GM04503 (cell line): ENCODE measurements at places on chromosomes 1 and 21.
A peak's percentile ranks its signal among the peaks of the same experiment; 100 is the strongest.

- DNase-seq, result no peak
These were observed 1.6 kb downstream of the ABCA4 start for GRCh38 chr1:94119306-94119705.

DNA sequence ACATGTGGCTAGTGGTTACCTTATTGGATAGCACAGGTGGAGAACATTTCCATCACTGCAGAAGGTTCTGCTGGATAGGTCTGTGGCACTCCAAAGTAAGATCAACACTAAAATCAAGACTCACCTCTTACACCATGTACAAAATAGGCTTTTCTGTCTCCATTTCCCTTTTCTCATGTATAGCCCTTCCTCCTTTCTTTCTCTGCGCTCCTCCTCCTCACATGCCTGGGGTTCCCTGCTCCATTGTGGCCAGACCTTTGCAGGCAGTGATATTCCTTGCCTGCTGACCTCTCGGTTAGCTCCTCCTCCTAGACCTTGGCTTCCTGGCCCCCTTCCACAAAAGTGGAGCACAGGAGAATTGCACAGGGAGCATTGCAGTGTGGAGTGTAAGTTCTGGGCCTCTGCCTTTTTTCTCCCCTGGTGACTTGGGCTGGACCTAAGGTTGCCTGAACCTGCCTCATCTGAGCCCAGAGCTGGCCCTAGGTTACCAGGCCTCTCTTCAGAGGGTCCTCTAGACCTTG, 33.2 kb upstream of the RBM15 start:
- no peak for DNase-seq

DNA sequence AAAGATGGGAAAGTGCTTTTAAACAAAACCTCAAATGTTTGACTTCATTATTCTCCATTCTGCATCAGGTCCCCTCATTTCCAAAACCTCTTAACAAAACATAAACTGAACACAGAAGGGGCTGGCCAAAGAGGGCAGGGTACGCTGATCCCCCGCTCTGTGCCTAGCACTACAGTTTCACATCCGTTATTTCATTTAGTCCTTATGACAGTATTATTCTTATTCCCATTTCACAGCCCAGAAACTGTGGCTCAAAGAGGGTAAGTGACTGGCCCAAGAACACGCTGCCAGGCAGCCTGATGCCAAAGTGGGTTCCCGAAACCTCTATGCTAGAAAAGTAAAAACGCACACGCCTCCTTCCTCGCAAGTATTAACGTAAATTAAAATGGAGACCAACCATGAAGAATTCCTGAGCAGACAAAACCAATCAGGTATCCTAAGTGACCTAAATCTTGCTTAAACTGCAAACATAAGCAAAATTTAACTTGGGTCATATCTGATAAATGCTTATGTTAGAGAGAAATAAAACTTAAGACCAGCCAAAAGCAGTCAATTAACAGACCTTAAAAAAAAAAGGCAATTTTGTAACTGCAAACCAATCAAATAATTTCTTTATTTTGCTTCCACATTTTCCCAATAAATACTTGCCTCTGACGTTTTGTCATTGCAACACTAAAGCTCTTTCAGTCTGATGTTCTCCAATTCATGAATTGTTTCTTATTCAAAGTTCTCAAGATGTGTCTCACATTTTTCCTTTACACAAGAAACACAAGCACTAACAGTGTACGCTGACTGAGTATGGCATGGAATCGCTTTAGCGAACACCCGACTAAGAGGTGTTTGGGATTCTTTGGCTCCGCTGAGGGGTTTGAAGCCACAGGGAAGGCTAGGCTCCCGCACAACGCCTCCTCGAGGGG, 653 bp downstream of the CASP9 start:
- no peak for DNase-seq

- DNase-seq, result no peak
These were observed 20.1 kb upstream of the DONSON start for GRCh38 chr21:33608559-33608958.

DNA sequence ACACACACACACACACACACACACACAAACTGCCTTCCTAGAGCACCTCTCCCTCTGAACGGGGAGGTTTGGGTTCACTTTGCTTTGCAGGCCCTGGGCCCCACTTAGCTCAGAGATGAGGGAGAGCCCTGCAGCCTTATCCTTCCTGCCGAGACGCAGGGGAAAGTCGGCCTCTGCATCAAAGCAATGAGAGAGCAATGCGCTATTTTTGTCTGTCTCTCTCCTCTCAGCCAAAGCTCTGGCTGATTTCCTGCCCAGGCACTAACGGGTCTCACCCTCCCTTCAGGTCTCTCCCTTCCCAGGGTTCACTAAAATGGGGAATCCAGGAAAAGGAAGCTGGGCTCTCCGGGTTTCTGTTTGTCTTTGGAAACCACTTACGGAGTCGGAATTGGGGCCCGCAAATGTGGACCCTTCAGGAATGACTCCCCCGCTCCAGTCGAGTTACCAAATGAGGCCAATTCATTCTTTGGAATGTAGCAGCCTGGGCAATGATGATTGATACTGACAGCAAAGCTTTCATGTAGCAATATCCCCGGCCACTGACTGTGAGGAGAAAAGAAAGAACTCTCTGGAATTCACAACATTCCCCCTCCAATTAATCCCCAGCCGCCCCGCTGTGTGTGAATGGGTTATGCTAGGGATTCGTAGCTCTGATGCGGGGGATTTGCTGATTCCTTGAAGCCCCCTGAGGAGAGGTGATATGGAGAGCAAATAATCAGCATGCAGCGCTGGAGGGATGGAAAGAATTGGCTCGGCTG, 61.5 kb upstream of the WLS start:
- no peak for DNase-seq

- DNase-seq, result no peak
These were observed 9.7 kb upstream of the COL8A2 start for GRCh38 chr1:36134505-36135329.

- DNase-seq, result no peak
These were observed 9.3 kb upstream of the CACYBP start for GRCh38 chr1:174990382-174990999.

DNA sequence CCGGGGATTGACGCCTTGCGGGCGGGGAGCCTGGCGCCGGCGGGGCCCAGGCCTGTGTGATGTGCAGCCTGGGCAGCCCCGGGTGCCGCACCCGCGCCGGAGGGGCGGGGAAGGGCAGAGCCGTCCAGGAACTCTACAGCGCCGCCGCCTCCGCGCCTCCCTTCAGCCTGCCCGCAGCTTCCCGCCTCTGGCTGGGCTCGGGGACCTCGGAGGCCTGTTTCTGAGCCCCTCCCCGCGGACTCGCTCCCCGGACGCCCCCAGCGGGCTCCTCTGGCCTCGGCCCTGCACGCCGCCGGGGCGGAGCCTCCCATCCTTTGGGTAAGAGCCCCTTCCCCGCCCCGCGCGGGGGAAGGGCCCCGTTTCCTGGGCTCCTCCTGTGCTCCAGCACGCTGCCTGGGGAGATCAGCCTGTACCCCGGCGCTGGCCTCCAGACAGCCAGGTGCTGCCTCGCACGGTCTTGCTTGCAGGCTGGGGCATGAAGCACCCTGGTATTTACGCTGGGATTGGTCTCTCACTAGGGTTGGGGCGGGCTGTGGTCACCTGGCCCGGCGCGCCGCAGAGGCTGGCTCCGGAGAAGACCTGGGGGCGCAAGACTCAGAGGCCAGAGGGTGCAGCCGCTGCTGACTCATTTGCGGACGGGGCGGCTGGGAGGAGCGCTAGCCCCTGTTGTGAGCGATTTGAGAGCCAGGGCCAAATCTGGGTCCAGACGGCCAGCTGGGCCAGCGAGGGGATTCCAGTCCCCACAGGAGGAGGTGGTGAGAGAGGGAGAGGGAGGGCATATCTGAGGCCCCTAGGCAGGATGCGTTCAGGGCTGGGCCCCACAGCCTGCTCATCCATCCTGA, 5.7 kb upstream of the ACOT11 start:
- DNase-seq, result no peak

- no peak for DNase-seq
These were observed 6.8 kb upstream of the COL6A2 start for GRCh38 chr21:46091118-46091517.

GRCh38 chr21:44970766-44971671, 31.2 kb downstream of the SLX9 start:
- no peak for DNase-seq

GRCh38 chr1:20681999-20682398, 20.8 kb upstream of the DDOST start:
- DNase-seq, result no peak

DNA sequence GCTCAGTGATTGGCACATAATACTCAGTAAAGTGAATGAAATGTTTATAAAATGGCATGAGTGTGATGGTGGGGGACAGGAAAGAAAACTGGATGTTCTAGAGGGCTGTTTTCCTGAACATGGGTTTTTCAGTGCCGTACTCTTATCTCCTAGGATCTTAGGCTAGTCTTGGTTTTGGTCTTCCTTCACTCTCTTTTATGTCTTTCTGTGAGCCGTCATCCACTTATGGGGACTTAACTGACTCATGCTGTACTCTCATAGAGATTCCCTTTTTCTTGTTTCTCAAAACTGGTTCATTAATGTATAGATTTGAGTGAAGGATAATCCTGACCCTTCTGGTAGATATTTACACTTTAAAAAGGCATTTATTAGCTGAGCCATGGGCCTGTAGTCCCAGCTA, 16.6 kb downstream of the AGO3 start:
- no peak for DNase-seq

- no peak for DNase-seq
These were observed 119.7 kb upstream of the RGS18 start for GRCh38 chr1:192038567-192038966.

DNA sequence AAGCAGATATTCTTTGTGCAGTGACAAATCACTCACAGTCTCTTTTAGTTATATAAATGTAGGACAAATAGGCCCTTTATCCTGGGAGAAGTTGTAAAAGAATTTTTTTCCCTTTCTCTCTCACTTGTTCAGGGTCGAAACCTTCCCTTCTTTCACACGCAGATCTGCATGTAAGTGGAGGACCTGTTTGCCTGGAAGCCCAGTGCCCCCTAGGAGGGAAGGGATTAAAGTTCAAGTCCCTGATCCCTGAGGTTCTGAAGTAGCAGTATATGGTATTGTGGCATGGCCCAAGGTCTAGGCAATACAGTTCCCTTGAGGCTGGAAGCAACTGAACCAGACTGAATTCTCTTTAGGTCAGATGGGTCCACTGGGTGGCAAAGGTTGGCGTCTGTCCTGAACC, 48.6 kb upstream of the PTGFRN start:
- no peak for DNase-seq

GRCh38 chr1:111803951-111804350, 48.2 kb downstream of the DDX20 start:
- no peak for DNase-seq

DNA sequence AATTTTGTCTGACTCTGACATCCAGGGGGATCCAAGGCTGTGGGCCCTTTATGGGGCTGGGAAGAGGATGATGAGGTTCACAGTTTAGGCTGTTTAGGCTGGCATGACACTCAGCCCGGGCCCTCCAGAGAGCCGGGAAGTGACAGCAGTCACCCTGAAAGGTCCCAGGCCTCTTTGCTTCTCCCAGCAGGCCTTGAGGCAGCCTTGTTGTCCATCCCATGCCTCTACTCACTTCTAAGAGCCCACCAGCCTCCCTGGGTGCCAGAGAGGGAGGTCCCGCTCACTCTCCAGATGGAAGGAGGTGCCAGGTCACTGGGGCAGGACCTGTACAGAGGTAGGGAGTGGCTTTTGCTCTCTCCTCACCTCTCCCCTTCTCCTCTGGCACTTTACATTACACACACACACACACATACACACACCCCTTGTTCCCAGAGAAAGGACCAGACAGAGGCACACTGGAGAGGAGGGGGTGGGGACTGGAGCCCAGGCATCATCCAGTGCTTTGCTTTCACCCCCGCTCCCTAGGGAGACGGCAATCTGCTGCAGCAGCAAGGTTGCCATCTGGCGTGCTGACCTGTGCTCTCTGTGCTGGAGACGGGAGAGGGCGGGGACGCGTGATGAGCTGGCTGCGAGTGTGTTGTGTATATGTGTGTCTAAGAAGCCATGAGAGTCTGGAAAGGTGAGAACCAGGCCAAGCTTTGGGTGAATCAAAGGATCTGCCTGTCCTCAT, 4.6 kb downstream of the KLHDC8A start:
- no peak for DNase-seq

GRCh38 chr1:111471012-111471411, 2.8 kb upstream of the C1orf162 start:
- no peak for DNase-seq

GRCh38 chr1:10918531-10918930, 93.9 kb upstream of the TARDBP start:
- DNase-seq, result peak; percentile 26

GRCh38 chr1:16013220-16013907, 4.5 kb downstream of the HSPB7 start:
- DNase-seq, result no peak

DNA sequence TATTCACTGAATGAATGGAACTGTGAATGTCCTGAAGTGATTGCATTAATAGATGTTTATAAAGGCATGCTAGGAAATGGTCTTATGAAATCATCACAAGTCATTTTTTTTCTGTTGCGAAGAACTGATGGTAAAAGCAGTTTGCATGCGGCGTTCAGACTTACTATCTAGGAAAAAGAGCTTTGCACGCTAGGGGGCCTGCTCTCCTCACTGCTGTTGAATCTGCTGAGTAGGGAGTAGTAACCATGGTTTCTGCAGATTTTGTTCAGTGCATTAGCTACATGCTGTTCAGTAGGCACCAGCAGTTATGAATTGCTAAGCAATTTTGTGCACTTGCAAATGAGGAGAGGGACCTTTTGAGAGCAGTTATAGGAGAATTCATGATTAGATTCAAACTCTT, 57.9 kb downstream of the CENPF start:
- peak; percentile 77 for DNase-seq

DNA sequence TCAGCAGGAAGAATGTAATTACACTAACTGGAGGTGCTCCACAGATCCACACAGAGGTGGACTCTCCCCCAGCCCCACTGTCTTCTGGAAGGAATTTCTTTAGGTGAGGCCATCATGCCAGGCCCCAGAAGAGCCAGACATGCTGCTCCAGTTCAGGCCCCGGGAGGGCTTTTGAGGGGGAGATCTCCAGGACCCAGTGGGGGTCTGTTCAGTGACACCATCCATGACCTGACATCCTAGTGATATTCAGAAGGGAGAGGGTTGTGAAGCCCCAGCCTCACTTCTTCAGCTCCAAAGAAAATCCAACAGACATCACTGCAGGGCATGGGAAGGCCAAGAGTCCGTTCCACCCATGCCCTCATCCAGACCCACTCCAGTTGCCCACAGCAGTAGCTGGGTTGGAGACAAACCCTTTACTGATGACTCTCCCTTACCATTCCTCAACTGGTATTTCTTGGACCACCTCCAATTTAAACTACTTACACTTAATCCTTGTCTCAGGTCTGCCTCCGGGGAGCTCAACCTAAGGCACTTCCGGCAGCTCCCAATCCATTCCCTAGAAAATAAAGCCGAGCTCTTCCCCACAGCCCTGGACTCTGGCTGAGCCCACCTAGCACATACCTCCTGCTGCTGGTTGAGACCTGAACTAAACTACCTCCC, 39.2 kb downstream of the CSMD2 start:
- DNase-seq, result no peak

GRCh38 chr1:231610388-231610787, 16.2 kb upstream of the DISC1 start:
- DNase-seq, result no peak
